ENCODE measurements at places on chromosomes 3 and 15.

DNA sequence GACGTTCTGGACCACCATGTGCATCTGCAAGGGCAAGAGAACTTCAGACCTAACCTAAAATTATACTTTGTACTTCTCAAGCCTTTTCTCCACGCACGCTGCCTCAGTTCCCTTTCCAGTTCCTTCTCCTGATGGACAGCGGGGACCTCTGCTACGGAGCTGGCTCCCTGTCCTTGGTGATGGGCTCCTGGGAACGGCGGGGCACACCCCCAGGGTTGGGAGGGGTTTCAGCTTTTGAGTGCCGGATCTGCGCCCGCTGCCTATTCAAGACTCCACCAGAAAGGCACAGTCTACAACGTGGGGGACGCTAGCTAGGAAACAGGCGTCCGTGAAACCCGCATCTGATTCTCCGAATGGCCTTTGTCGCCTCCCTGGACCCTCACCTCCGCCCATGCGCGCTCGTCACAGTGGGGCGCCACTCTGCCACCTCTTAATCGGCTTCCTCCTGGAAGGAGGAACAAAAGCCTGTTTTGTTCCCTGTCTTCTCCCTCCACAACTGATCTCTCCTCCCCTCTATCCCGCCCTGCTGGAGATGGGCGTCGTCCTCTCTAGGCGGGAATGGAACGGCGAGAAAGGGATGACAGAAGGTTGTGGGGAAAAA lies 2.2 kb downstream of the GPR149 start:
- DNase-seq = no peak

GRCh38 chr15:44328135-44328534 lies 39.6 kb downstream of the GOLM2 start:
- no peak for DNase-seq

- DNase-seq = no peak
Measured at GRCh38 chr3:176090727-176091126, 1106.6 kb downstream of the TBL1XR1 start.

GRCh38 chr15:73141216-73141900 lies 89.1 kb downstream of the NEO1 start:
- DNase-seq = no peak

- DNase-seq = no peak
Measured at GRCh38 chr15:89912674-89913396, at the start of gene ARPIN. Gene ARPIN (minus strand): TSS chr15:89912952. CDS start chr15:89912835, 117 bp downstream.

DNA sequence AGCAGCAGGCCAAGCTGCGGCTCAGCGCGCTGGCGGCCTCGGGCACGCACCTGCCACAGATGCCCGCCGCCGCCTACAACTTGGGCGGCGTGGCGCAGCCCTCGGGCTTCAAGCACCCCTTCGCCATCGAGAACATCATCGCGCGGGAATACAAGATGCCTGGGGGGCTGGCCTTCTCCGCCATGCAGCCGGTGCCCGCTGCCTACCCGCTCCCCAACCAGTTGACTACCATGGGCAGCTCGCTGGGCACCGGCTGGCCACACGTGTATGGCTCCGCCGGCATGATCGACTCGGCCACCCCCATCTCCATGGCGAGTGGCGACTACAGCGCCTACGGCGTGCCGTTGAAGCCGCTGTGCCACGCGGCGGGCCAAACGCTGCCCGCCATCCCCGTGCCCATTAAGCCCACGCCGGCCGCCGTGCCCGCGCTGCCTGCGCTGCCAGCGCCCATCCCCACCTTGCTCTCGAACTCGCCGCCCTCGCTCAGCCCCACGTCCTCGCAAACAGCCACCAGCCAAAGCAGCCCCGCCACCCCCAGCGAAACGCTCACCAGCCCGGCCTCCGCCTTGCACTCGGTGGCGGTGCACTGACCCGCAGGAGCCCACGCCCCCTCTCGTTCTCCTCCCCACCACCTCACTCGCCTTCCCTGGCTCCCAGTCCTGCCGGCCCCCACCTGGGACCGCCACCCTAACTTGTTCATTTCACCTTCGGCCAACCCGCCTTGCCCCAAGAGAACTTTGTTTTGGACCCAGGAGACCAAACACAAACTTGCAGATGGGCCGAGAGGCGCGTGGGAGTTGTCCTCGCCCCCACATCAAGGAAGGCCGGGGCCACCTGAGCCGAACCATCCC lies 1.5 kb downstream of the FOXB1 start:
- no peak for DNase-seq

GRCh38 chr3:150273396-150273795 lies 134.7 kb upstream of the TSC22D2 start:
- no peak for DNase-seq

DNA sequence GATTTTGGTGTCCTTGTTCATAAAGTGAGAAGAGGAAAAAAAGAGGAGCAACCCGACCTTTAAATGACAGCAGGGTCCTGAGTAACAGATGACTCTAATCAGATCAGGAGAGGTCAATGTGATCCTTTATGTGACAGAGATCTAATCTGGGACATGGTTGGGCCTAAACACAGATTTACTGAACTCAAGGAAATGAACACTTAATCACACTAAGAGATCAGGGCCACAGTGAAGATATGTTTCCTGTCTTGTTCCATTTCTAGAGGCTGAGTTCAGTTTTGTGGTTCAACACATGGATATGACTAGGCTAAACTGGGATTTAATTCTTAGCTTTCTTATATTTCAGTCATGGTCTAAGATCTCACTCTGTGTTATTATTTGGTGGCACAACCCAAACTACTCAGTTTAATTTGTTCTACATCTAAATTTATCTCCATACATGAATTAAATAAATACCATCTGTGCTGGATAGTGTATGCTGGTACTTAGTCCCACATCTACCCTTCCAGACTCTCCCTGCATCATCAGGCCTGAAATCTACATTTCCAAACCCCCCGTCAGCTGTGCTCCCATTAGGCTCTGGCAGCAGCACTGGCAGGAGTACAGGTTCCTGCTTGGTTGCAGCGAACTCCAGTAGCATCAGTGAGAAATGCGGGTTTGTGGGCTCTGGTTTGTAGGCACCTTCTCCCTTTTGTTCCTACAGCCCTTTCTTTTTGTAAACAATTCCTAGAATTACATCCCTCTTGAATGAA lies 22.6 kb downstream of the SFMBT1 start:
- no peak for DNase-seq

DNA sequence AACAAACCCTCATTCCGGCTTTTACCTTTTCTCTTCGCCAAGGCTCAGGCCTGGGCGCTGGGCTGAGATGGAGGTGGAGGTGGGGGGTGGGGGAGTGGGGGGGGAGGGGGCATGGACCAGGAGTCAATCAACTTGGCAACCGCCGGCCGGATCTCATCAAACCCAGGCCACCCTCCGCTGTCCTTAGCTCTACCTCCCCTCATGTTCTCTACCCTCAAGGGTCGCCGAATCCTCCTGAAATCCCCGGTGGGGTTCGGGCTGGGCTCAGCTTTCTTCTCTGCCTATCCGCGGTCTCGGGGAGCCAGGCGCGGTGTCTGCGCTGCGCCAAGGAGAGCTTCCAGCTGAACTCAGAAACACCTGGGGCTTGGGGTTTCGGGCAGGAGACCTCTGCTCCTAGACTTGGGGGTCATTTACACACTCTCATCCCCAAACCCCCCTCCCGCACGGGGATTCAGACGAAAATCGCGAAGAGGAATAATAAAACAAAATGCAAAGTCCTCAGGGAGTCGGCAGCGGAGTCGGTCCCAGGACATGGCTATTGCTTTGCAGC lies 2.5 kb downstream of the ONECUT1 start:
- DNase-seq = no peak

GRCh38 chr3:138448631-138449030 lies 14.2 kb downstream of the ESYT3 start:
- no peak for DNase-seq

DNA sequence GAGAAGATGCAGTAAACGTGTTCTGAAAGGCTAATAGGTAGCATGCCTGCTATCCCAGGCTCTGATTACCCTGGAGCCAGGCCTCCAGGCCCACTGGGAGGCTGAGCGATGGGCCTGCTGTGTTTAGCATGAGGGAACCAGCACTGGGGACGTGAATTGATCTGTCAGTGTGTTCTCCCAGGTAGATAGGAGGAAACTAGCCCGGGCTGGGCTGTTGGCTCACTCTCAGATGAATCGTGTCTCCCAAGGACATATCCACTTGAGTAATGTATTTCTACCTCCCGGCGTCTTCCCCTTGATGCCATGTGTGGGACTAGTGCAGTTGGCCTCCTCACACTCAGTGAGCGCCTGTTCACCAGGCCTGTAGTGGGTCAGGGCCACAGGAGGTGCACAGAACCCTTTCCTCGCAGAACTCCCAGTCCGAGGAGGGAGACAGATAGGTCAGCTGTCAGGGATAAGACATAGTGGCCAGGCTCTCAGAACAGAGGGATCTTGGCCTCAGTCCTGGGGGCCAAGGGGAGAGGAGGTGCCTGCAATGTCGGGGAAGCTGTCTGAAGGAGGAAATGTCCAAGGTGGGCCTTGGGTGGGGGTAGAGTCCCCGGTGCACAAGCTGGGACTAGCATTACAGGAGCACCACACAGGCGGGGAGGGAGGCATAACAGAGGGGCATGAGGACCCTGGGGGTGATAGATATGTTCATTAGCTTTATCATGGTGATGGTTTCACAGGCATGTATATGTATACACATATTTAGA lies 111.7 kb downstream of the DNAJB8 start:
- DNase-seq = no peak

DNA sequence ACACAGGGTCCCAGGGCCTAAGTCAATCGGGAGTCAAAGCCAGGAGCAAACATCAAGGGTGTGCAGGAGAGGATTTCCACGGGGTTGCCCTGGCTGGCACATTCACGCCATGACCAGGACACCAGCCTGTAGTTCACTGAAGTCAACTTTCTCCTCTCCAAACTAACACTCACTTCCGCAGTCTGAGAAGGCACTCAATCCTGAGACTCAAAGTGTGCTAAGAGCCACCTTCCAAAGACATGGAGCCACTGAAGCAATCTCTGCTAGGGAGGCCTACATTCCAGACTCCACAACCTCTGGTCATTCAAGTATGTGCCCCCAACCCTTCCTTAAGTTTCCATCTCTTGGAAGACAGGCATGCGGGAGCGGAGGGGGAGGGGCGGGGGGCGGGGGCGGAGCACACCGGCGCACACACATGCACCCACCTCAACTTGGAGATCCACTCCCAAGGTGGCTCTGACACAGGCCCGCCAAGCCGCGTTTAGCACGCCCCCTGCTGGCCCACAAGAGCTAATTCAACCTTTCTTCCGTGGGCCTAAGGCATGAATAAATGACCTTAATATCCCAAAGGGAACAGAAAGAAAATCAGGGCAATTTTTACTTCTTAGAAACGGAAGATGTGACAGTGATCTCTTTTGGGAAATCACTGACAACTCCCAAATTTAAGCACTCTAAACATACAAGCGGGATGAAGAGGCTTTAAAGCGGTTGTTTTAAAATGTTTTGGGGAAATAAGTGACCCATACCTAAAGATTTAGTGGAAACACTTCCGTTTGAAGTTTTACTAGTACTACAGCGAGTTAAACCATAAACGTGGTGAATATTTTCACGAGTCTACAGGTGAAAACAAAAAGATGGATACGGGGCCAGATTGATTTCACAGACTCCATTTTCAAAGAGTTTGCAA lies 162.5 kb upstream of the CHRNA7 start:
- DNase-seq = peak; percentile 13

DNA sequence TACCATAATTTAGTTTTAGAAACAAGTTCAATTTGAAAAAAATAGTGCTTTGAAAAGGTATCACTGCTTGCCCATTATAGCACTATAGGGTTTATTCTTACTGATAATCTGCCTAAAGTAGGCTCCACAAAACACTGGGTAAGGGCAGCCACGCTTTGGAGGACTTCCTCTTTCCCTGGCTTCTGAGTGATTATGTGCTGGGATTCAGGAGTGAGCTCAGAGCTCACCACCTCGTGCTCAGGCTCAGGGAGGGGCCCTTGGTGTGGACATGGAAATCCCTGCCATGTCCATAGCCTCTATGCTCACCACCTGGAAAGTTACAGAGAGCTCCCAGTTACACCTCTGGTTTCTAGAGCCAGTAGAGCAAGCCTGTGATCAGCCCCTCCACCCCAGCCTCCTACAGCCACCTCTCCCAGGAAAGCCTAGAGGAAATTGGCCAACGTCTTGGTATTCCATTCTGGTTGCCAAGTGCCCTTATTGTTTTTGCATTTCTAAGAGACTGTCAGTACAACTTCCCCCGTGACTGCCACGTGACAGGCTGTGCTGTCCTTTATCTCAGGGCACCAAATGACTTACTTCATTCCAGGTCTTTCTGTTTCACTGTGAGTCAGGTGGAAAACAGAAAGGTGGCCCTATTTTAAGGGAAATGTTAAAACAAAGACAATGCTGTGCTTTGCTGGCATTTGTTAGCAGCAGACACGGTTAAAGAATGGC lies 316.0 kb downstream of the RORA start:
- no peak for DNase-seq

DNA sequence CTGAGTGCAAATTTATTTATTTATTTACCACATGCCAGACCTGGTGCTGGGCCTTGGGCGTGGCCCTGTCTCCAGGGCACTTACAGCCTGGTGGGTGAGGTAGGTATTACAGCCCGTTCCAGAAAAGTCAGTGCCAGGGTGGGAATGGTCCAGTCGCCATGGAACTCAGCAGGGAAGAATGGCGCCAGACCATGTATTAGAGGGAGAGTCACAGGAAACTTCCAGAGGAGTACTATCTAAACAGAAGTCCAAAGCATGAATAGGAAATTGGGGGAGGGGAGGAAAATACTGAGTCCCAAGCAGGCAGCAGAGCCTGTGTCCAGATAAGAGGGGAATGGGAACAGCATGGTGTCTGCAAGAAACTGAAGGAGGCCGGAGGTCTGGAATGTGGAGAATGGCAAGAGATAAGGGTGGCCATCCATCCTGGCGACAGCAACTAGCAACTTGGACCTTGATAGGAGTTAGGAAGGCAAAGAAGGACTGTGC lies 27.0 kb downstream of the SH3BP5 start:
- no peak for DNase-seq

DNA sequence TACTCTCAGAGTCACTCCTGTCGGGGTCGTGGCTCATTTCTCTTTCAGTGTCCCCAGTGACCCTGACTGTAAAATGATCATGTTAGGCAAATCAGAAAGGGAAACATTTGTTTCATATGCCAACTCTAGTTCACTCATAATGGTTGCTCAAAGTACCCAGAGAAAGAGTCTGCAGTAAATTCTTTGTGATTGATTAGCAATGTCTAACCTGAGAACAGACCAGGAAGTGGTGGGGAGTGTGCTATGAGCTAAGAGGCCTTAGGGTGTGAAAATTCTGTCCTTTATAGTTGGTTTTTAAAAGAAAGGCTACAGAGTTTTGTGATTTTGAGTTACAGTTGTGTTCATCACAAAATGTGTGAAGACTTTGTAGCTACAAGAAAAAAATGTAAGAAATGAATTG lies 108.9 kb downstream of the EDEM1 start:
- no peak for DNase-seq

- DNase-seq = no peak
Measured at GRCh38 chr3:5030152-5030551, 50.9 kb downstream of the BHLHE40 start.

DNA sequence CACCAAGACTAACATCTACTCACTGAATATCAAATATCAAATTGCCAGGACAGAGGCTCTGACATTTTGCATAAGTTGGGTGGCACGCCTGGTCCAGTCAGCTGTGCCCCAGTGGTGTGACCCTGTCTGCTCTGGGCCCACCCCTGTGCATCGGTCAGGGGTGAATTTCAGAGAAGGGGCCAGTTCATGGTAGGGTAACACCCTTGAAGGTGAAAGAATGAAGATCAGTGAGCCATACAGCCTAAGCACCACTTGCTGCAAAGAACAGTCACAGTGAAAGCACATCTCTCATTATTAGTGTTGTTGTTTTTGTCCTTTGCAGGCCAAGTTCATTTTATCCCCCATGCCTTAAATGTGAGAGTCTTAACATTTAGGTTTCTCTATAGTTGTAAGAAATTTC lies 86.8 kb downstream of the MYRIP start:
- no peak for DNase-seq
